ENCODE measurements at places on chromosomes 16 and 17. TPM values are rescaled to one million over a fixed set of nuclear protein-coding genes. Genes with fewer than 3 reads are reported as not detected.

CCDC182 gene
- total RNA-seq: not detected

KRTAP2-2 gene
- not detected for total RNA-seq

ATMIN gene
- total RNA-seq: 62.1 TPM

KATNB1 gene
- 22.0 TPM for total RNA-seq

CLDN9 gene
- total RNA-seq: 0.16 TPM

RNF222 gene
- total RNA-seq: not detected

DNA sequence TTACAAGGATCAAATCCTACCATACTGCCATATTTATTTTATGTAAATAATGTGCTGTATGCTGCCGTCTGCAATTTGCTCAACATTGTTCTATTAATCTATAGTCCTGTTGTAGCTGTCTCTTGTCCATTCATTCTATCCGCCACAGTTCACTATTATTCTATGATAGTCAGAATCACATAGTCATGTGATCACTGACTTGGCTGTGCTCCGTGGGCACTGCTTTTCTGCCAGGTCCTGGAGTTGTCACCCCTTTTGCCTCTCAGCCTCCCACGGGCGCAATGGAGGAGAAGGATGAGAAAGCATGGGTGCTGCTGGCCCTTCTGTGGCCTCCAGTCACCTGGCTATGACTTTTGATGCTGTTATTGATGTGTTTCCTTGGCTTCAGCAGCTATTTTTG, 37.3 kb upstream of the ANKFY1 start:
- DNase-seq: no peak

- no peak for DNase-seq
Measured at GRCh38 chr17:38867968-38868816, 1.7 kb upstream of the LASP1 start.

DNA sequence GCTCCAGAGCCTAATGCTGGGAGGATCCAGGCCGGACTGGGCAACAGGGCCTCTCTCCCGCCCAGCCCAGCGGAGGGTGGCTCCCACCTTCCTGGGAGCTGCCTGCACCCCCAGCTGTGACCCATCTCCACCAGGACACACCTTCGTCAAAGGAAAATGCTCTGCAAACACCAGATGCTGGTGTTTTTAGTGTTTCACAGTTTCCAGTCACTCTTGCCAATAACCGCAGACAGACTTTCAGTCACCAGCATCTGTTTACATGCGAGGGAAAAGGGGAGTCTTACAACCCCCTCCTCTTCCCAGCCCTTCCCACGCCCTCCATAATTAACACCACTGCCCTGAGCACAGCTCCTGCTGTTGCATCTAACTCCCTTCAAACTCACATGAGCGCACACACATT, 25.3 kb downstream of the KLHDC4 start:
- DNase-seq: no peak

DNA sequence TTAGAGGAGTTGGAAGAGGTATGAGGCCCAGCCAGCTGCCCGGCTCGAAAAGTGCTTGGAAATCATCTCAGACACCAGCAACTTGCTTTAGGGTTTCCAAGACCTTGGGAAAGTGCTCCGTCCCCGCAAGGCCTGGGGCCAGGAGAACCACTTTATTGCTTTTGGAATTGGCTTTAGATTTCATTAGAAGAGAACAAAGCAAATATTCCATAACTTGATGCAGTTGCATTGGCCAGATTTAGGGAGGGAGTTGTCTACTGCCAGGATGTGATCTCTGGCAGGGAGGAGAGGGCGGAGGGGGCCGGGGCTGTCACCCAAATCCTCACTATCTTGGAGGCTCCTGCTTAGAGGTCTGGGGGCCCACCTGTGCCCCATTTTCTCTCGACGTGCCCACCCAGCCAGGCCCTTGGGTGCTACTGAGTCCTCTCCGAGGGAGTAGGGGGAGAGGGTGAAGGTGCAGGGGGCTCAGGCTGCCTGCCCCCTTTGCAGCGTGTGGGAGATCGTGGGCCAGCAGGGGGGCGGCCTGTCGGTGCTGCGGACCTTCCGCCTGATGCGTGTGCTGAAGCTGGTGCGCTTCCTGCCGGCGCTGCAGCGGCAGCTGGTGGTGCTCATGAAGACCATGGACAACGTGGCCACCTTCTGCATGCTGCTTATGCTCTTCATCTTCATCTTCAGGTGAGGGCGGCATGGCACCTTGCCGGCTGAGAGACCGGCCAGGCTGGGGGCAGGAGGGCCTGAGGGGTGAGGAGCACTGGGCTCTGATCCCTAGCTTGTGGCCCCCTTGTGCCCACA, 30.6 kb downstream of the CACNA1G start:
- DNase-seq: no peak

DNA sequence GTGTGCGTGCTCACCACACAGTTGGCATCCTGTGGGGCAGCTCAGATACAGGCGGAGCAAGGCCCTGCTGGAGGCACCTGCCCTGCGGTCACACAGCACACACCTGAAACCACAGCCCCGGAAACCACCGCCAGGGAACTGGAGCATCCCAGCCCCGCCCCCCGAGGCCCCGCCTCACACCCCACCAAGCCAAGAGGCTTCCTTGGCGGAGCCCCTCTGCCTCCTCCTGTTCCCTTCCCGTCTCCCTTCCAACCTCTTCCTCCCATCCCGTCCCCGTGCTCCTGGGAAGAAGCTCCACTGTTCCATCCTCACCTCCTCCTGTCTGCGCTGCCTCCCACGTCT, 205.5 kb downstream of the NTN1 start:
- DNase-seq: no peak

DNA sequence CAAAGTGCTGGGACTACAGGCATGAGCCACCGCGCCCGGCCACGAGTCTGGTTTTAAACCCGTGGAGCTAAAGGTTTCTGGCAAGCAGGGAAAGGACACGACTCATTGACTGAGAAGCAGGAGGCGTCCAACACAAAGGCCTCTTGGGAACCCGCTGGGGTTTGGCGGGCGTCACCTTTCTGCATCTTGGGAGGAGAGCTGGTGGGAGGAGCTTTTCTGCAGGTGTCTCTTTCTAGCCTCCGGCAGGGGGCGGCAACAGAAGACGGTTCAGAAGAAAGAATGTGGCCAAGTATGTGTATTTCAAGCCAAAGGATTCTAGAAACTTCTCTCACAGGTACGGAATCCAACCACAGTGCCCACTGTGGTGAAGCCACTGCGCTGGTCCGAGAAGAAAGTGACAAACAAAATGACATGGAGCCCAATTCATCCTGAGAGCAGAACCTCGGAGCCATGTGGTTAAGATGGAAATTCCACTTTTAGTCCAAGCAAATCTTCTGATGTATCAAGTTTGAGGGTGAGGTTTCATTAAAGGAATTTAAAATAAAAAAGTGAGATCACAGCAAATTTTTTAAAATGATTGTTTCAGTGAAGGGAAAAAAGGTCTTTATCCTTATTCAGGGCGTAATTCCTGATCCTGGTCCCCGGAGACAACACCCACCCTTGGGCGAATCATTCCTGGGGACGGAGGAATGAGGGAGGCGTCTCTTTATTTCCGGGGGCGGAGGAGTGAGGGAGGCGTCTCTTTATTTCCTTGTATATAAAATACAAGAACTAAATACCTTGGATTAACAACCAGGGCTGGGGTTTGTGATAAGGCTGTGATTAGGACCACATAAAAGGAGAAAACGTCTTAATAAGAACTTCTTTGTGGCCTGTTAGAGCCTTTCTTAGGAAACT, 97.6 kb downstream of the MRM3 start:
- peak; percentile 78 for DNase-seq

DNA sequence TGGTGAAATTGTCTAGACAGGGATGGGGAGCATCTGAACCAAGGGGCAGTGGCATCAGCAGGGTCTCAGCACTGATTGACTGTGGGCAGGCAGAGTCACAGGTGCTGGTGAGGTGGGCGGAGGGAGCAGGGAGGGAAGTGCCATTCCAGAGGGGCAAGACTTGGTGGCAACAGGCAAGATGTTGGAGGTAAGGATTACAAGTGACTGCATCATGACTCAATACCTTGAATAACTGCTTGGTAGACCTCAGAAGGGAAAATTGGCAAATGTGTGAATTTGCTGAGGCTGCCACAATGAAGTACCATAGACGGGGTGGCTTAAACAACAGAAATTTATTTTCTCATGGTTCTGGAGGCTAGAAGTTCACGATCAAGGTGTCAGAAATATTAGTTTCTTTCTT, 419.1 kb downstream of the HS3ST3B1 start:
- no peak for DNase-seq

DNA sequence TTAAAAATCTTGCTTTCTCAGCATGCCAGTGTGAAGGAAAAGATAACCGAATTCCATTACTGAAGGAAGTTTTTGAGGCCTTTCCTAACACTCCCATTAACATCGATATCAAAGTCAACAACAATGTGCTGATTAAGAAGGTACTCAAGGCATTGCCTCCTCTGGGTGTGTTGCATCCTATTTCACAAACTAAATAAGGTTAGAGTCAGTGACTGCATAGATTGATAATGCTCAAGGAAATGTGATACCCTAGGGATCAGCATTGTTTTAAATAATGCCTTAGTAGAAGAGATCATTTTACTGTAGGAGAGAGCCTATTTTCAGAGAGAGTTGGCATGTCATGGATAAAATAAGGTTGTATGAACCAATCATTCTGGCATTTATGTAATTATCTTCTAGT, 36.8 kb downstream of the GDPD1 start:
- DNase-seq: no peak

DNA sequence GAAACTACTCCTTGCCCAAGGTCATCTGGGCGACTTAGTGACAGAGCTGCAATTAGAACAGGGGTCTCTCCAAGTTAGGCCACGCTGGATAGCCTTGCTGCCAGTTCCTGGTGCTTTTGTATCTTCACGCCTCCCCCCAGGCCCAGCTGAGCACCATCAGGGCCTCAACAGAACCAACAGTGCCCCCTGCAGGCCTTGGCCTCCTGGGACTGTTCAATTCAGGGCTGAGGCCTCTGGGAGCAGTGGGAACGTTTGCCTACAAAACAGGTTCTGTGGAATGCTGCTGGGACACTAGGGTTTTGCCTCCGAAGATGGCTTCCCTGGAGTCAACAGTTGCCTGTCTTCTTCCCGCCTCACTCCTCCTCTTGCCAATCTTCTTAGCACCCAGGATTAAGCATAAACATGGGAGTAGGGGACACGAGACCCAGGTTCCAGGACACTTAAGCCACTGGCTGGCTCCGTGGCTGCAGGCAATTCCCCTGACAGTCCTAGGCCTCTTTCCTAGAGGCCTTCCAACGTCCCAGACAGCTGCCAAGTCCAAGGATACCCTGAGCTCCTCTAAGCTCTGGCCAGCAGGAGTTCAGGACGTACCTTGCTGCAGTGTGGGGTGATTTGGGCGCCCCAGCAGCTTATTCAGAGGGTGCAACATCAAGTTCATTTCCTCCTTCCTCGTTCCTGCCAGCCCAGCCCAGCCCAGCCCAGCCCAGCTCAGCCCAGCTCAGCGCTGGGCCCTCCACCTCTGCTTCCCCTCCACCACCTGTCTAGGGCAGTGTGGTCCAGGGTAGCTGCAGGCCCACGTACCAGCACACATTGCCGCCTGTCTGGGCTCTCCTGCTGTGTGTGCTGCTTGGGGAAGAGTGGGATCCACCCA, 246.6 kb upstream of the RPL38 start:
- peak; percentile 50 for DNase-seq

DNA sequence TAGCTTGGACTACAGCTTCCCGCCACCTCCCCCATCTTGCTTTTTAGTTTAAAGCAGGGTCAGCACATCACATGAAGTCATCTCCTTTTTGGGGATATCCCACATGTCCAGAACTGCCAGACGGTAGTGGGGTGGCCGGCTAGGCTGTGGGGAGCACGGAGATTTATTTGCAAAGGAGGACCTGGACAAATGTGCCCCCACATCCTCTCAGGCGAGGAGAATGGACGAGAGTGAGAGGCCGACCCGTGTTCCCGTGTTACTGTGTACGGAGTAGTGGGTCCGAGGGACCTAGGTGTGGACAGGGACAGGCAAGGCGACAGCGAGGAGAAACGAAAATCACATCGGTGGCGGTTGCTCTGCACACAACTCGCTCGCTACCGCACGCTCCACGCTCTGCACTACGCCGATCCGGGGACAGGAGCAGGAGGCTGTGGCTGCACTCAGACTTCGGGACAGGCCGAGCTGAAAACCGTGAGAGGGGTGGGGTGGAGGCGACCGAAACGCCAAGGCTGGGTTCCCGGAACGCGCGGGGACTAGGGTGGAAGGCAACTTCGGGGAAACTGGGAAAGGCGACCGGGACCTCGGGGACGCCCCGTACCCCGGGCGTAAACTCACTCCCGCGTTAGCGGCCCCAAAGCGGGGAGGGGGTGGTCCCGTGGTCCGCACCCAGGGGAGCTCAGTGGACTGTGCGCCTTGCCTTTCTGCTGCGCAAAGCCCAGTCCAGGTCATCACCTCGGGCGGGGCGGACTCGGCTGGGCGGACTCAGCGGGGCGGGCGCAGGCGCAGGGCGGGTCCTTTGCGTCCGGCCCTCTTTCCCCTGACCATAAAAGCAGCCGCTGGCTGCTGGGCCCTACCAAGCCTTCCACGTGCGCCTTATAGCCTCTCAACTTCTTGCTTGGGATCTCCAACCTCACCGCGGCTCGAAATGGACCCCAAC, at the start of gene MT1A:
Gene MT1A (plus strand): TSS at position 853 of the 937 bp plus-strand sequence. CDS start 73 bp downstream, at position 926.
- no peak for DNase-seq

DNA sequence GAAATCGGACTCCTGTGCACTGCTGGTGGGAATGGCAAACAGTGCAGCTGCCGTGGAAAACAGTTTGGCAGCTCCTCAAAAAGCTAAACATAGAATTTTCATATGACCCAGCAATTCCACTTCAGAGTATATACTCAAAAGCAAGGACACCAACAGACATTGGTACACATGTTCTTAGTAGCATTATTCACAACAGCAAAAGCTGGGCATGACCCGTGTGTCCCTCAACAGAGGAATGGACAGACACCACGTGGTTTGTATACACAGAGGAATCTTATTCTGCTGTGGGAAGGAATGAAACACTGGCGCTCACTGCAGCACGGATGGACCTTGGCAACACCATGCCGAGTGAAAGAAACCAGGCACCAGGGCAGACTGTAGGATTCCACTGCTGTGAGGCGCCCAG, 16.0 kb downstream of the NPTX1 start:
- no peak for DNase-seq

DNA sequence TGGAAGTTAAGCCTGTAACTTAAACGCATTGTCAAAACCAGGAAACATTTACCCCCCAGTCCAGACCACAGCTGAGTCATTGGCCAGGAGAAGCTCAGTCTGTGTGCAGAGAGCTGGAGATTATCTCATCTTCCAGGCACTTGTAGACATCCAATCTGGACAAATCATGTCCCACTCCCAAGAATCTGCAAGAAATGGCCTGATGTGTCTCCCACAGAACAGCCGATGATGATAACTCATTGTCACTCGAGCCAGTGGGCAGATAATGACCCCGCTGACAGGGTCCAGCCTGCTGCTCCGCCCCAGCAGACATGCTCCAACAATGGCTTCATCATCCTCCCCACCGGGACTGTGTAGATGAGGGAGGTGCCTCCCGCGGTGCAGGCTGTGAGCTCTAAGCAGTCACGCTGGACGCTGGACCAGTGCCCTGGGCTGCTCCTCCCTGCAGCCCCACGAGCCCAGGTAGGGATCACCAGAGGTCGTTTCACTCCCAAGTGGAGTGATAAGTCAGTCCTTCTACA, 322.5 kb downstream of the C16orf95 start:
- peak; percentile 98 for DNase-seq

GRCh38 chr17:9522074-9522473, 53.5 kb downstream of the STX8 start:
- peak; percentile 43 for DNase-seq

GRCh38 chr17:6313835-6314234, 121.1 kb downstream of the AIPL1 start:
- no peak for DNase-seq

- DNase-seq: no peak
Measured at GRCh38 chr17:18315562-18315922, 449 bp downstream of the SMCR8 start.

GRCh38 chr17:29649359-29649758, 26.6 kb upstream of the CORO6 start:
- no peak for DNase-seq

GRCh38 chr16:64313726-64314125, 808.1 kb downstream of the CDH11 start:
- DNase-seq: no peak

- no peak for DNase-seq
Measured at GRCh38 chr17:51142597-51142996, 10.8 kb upstream of the NME1 start.
